ENCODE measurements at places on chromosomes 2 and 18. TPM values are rescaled to one million over a fixed set of nuclear protein-coding genes. Genes with fewer than 3 reads are reported as not detected.

Gene PTPRN
- total RNA-seq, result 32.6 TPM

Gene FBXO48
- total RNA-seq, result 0.94 TPM

Gene TMX3
- 84.7 TPM for total RNA-seq

Gene FSHR
- not detected for total RNA-seq

Gene MAP2
- total RNA-seq, result 681 TPM

Gene PIEZO2
- total RNA-seq, result 8.0 TPM

Gene CLASP1
- total RNA-seq, result 215 TPM

Gene TBR1
- total RNA-seq, result 53.7 TPM

Gene PRSS56
- not detected for total RNA-seq

Gene PROKR1
- 2.0 TPM for total RNA-seq

Gene EVX2
- not detected for total RNA-seq

Gene C1QL2
- 1.6 TPM for total RNA-seq

Gene PAIP2B
- 19.0 TPM for total RNA-seq

Gene OXER1
- total RNA-seq, result not detected

Gene FAM237A
- total RNA-seq, result not detected

Gene SRD5A2
- total RNA-seq, result not detected

Gene CXCR4
- 115 TPM for total RNA-seq

Gene FOXI3
- total RNA-seq, result 0.47 TPM

Gene BOLL
- not detected for total RNA-seq

Gene ZNF2
- 11.1 TPM for total RNA-seq

Gene VWC2L
- total RNA-seq, result 20.9 TPM
